Naive thymus-derived CD4-positive, alpha-beta T cell (primary cell): ENCODE measurements at places on chromosomes 2 and 18.
A peak's percentile ranks its signal among the peaks of the same experiment; 100 is the strongest.

GRCh38 chr2:230762317-230762896 lies 49.8 kb downstream of the CAB39 start:
- H3K36me3 ChIP-seq = no peaks in the 10 kb centered on the region
- H3K27ac ChIP-seq = no peak overlapping the region
- H3K4me3 ChIP-seq = no peak overlapping the region

DNA sequence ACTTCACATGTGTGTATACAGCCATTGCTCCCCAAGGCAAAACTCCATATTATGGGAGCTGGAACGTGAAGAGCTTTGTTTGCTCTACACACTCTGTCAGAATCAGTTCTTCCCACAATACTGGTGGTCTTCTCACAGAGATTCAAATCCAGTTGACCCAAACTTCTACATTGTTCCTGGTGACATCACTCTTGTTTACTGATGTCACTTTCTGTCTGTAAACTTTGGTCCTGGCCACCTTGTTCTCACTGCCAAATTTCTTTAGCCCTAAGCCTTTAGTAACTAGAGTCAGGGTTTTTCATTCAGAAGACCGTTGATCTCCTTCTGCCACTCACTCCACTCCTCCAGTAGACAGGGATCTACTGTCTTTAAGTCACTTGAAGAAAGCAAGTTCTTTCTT lies 386.0 kb upstream of the ZEB2 start:
- H3K27ac ChIP-seq = no peak overlapping the region
- H3K36me3 ChIP-seq = no peaks in the 10 kb centered on the region
- no peaks in the 10 kb centered on the region for H3K4me1 ChIP-seq

DNA sequence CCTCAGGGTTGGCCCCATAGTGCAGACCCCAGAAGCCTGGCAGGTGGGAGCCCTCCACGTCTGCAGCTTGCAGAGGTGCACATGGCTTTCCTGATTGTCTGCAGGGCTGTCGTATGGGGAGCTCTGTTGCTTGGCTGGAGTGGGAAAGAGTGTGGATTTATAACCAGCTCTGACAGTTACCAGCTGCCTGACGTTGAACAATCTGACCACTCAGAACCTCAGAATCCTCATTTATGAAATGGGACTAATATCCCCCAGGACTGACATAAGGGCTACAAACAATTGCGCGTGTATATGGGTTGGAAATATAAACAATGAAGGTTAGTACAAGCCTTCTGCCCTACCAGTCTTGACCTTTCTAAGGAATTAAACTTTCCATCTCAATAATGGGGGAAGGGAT lies 13.9 kb upstream of the PXDN start:
- DNase-seq = no peak

- no peaks in the 10 kb centered on the region for H3K27me3 ChIP-seq
- H3K27ac ChIP-seq = no peak overlapping the region
- H3K36me3 ChIP-seq = no peaks in the 10 kb centered on the region
- no peaks in the 10 kb centered on the region for H3K4me1 ChIP-seq
- DNase-seq = no peak
Measured at GRCh38 chr2:121038891-121039616, 245.9 kb downstream of the TFCP2L1 start.

- H3K4me3 ChIP-seq = no peak overlapping the region
- DNase-seq = no peak
- H3K27me3 ChIP-seq = no peaks in the 10 kb centered on the region
- H3K27ac ChIP-seq = no peak overlapping the region
- no peaks in the 10 kb centered on the region for H3K4me1 ChIP-seq
Measured at GRCh38 chr2:132937629-132938028, 267.6 kb upstream of the LYPD1 start.

DNA sequence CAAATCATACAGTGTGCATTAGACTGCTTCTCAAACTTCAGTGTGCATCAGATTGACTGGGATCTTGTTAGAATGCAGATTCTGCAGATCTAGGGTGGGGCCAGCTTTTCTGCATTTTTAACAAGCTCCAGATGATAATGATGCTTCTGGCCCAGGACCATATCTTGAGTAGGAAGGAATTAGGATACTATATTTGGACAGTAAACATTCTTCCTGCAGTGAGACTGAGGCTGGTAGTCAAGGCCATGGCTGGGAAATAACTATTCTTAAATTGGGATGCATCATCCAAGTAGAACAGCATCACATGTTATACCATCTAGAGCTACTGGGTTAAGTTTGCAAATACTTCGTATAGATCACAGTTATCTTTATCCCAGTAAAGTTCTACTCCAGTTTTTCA lies 28.4 kb upstream of the ARMC9 start:
- DNase-seq = no peak
- H3K27ac ChIP-seq = no peak overlapping the region
- peaks cover 56% of the 10 kb centered on the region for H3K36me3 ChIP-seq
- no peak overlapping the region for H3K4me3 ChIP-seq

- DNase-seq = no peak
- H3K36me3 ChIP-seq = no peaks in the 10 kb centered on the region
- H3K27ac ChIP-seq = no peak overlapping the region
Measured at GRCh38 chr2:133541376-133541775, 26.9 kb downstream of the NCKAP5 start.

GRCh38 chr2:151525821-151526373 lies 116.2 kb downstream of the RIF1 start:
- no peaks in the 10 kb centered on the region for H3K27me3 ChIP-seq
- H3K27ac ChIP-seq = no peak overlapping the region
- no peak for DNase-seq

DNA sequence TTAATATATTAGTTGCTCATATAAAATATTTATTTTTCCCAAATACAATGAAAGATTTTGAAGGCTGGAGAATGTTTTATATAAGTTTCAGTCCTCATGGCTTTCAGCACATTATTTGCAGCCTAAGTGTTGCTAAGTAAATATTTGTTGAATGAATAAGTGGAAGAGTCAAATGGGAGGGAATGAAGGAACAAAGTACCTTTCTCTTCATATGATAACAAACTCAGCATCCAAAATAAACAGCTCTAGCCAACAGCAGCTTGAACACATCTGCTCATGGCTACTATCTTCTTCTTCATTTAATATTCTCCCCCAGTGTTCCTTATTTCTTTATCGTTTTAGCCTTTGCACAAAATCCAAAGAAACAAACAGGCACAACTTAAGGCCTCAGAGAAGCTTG lies 385.2 kb upstream of the PIK3C3 start:
- no peak for DNase-seq
- no peaks in the 10 kb centered on the region for H3K27me3 ChIP-seq
- H3K4me3 ChIP-seq = no peak overlapping the region
- no peaks in the 10 kb centered on the region for H3K36me3 ChIP-seq
- H3K27ac ChIP-seq = no peak overlapping the region

DNA sequence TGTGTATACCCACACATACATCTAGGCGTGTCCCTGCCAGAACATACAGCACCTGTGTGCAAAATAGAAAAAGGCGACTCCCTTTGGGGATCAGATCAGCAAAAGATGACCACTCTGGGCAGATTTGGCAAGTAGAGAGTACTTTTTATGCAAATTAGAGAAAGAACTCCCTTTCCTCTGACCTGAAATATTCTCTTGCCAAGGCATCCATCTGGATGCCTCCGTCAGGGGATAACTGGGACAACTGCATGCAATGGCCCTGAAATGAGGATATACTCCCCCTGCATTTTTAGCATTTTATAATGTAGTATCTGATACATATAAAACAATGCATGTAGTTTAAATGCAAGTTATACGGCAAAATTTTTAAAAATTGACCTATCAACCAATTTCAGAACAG lies 247.7 kb downstream of the ICOS start:
- H3K36me3 ChIP-seq = no peaks in the 10 kb centered on the region
- no peak overlapping the region for H3K4me3 ChIP-seq
- H3K27ac ChIP-seq = no peak overlapping the region
- no peaks in the 10 kb centered on the region for H3K4me1 ChIP-seq

GRCh38 chr2:235105821-235106359 lies 154.1 kb downstream of the SH3BP4 start:
- H3K36me3 ChIP-seq = no peaks in the 10 kb centered on the region
- H3K4me3 ChIP-seq = no peak overlapping the region
- no peak overlapping the region for H3K27ac ChIP-seq
- DNase-seq = no peak
- H3K4me1 ChIP-seq = no peaks in the 10 kb centered on the region

GRCh38 chr18:78770823-78771139 lies 208.8 kb upstream of the SALL3 start:
- no peak overlapping the region for H3K4me3 ChIP-seq
- H3K4me1 ChIP-seq = no peaks in the 10 kb centered on the region
- H3K27me3 ChIP-seq = no peaks in the 10 kb centered on the region
- no peak for DNase-seq
- no peaks in the 10 kb centered on the region for H3K36me3 ChIP-seq
- H3K27ac ChIP-seq = no peak overlapping the region

DNA sequence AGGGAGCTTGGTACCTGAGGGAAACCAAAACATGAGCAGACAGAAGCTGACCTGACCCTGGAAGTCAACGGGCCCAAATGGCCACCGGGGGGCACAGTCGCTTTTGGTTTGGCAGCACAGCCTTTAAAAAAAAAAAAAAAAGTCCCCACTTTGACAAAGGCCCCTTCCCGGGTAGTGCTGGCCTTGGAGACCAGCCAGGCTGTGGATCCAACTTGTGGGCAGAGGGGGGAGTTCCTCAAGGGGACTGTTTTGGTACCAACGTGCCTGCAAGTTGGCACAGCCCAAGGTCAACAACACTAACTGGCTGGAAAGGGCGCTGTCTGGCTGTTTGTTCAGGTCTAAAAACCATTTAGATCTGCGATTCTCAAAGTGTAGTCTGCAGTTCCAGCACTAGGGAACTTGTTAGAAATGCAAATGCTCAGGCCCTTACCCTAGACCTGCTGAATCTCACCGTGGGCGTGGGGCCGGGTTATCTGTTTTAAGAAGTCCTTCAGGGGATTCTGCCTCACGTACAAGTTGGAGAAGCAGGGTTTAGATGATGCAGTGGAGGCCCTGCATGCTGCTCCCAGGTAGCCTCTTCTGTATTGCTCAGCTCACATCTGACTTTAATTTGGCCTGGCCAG lies 83.0 kb downstream of the LPIN1 start:
- no peaks in the 10 kb centered on the region for H3K27me3 ChIP-seq
- H3K4me3 ChIP-seq = peak overlapping the region; percentile 60
- H3K4me1 ChIP-seq = peaks cover 20% of the 10 kb centered on the region
- H3K36me3 ChIP-seq = peaks cover 6% of the 10 kb centered on the region

- no peak overlapping the region for H3K4me3 ChIP-seq
- H3K27me3 ChIP-seq = no peaks in the 10 kb centered on the region
- H3K36me3 ChIP-seq = no peaks in the 10 kb centered on the region
- no peaks in the 10 kb centered on the region for H3K4me1 ChIP-seq
- DNase-seq = no peak
Measured at GRCh38 chr2:220850116-220850515, 722.0 kb downstream of the EPHA4 start.

GRCh38 chr18:8899000-8899399 lies 193.6 kb downstream of the MTCL1 start:
- H3K4me3 ChIP-seq = no peak overlapping the region
- no peak overlapping the region for H3K27ac ChIP-seq
- no peaks in the 10 kb centered on the region for H3K4me1 ChIP-seq
- no peaks in the 10 kb centered on the region for H3K27me3 ChIP-seq
- DNase-seq = no peak

- DNase-seq = no peak
- no peak overlapping the region for H3K27ac ChIP-seq
- H3K36me3 ChIP-seq = peaks cover 10% of the 10 kb centered on the region
- H3K27me3 ChIP-seq = no peaks in the 10 kb centered on the region
- H3K4me1 ChIP-seq = no peaks in the 10 kb centered on the region
- H3K4me3 ChIP-seq = no peak overlapping the region
Measured at GRCh38 chr2:108936866-108937265, 52.2 kb downstream of the EDAR start.

- no peak for DNase-seq
- no peaks in the 10 kb centered on the region for H3K27me3 ChIP-seq
- no peak overlapping the region for H3K4me3 ChIP-seq
- no peaks in the 10 kb centered on the region for H3K4me1 ChIP-seq
- H3K27ac ChIP-seq = no peak overlapping the region
- no peaks in the 10 kb centered on the region for H3K36me3 ChIP-seq
Measured at GRCh38 chr2:154623819-154624218, 74.7 kb upstream of the KCNJ3 start.

DNA sequence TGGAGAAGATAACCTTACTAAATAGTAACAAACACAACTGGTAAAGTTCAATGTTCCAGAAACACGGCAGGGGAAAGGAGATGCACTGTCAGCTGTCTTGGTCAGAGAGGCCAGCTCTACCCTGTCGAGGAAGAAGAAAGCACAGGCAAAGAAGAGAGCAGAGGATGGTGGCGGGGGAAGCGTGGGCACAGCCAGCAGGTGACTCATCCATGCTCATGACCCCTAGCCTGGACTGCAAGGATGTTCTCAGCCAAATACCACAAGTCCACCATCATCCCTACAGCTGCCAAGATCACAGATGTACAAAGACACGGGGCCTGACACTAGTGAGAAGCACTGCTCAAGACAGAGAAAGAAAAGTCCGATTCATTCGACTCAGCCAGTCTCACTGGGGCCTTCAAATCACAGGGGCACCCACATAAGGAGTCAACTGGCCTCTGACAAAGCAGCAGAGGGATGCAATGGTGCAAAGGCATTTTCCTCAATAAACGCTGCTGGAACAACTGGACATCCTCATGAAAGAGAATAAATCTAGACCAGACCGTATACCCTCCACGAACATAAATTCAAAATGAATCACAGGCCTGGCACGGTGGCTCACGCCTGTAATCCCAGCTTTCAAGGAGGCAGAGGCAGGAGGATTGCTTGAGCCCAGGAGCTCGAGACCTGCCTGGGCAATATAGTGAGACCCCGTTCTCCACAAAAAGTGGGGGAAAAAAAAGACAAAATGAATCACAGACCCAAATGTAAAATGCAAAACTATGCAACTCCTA lies 5.6 kb downstream of the DTYMK start:
- no peaks in the 10 kb centered on the region for H3K27me3 ChIP-seq
- no peak overlapping the region for H3K4me3 ChIP-seq
- H3K36me3 ChIP-seq = no peaks in the 10 kb centered on the region
- H3K27ac ChIP-seq = no peak overlapping the region
- H3K4me1 ChIP-seq = no peaks in the 10 kb centered on the region

DNA sequence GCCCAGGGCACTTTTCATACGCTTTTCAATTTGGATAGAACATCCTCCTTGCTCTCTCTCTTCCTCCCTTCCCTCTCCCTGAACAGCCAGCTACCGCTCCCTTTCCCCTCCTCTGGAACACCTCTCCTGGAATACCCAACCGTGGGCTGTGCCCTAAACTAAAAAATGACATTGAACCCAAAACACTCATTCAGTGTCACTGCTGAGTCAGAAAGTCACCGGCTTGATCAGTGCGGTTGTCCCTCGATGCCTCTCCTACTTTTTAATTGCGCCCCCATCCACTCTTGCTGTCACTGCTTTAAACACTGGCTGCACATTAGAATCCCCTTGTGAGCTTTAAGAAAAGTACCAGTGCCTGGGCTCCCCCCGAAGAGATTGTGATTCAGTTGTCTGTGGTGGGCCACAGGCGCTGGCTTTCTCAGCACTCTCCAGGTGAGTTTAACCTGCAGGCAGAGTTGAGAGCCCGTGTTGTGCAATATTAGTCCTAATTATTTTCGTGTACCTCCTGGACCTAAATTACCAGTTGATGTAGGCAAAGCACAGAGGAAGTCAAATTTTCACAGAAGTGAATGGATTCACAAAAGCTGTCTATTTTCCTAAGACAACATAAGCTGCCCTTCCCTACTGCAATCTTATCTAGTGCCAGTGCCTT lies 302.0 kb downstream of the PRKCE start:
- no peak overlapping the region for H3K27ac ChIP-seq
- DNase-seq = no peak
- no peaks in the 10 kb centered on the region for H3K4me1 ChIP-seq
- no peaks in the 10 kb centered on the region for H3K27me3 ChIP-seq
- no peak overlapping the region for H3K4me3 ChIP-seq
- no peaks in the 10 kb centered on the region for H3K36me3 ChIP-seq

GRCh38 chr2:168087401-168087800 lies 160.0 kb downstream of the STK39 start:
- H3K27ac ChIP-seq = no peak overlapping the region
- no peaks in the 10 kb centered on the region for H3K36me3 ChIP-seq
- DNase-seq = no peak
- no peaks in the 10 kb centered on the region for H3K4me1 ChIP-seq
